Activated CD4-positive, alpha-beta memory T cell treated with anti-CD3 and anti-CD28 coated beads, Interleukin-2, amount 10 ng/mL, durations not matched to agents 7 days and 5 days (primary cell): ENCODE measurements at places on chromosomes 4 and X. TPM values are rescaled to one million over a fixed set of nuclear protein-coding genes. Genes with fewer than 3 reads are reported as not detected.

PCSK1N gene
- 1.6 TPM for total RNA-seq

CRLF2 gene
- 6.8 TPM for total RNA-seq

MTMR8 gene
- total RNA-seq, result 5.7 TPM

DNA sequence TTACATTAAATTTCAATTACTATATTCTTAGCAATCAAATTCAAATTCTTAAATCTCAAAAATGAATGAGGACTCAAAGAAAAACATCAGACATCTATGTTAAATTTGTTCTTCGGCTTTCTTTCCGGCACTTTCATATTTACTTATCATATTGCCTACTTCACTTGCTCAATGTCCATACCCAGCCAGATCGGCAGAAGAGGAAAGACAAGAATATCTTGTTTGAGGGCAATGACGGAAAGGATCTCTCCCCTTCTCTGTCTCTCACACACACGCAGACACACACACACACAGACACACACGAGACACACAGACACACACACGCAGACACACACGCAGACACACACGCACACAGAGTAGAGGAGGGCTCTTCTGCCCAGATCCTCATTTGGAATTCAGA lies 13.2 kb upstream of the IRF2 start:
- no peak for DNase-seq
- peaks cover 15% of the 10 kb centered on the region for H3K36me3 ChIP-seq
- no peak overlapping the region for H3K27ac ChIP-seq
- H3K4me1 ChIP-seq, result peaks cover 12% of the 10 kb centered on the region
- H3K4me3 ChIP-seq, result no peak overlapping the region

DNA sequence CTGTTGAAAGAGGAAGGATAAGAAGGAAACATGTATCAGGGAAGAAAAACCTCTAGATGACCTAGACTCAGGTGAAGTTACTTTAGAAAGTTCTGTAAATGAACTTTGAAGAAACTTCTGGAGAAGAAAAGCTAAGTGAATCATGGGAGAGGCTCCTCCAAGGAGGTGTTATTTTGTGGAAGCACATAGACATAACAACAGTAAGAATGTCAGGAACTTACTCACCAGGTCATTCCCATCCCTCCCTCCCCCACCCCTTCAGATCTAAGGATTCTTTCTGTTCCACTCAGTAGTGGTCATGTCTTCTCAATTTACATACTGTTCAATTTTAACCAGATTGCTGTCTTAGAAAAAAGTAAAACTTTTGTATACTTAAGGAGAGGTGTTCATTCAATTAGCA lies 310.5 kb upstream of the DDX53 start:
- no peaks in the 10 kb centered on the region for H3K4me1 ChIP-seq
- H3K27ac ChIP-seq, result no peak overlapping the region
- H3K4me3 ChIP-seq, result no peak overlapping the region
- H3K36me3 ChIP-seq, result no peaks in the 10 kb centered on the region

- peaks cover 9% of the 10 kb centered on the region for H3K27me3 ChIP-seq
- no peaks in the 10 kb centered on the region for H3K4me1 ChIP-seq
- H3K36me3 ChIP-seq, result no peaks in the 10 kb centered on the region
- no peak overlapping the region for H3K27ac ChIP-seq
- DNase-seq, result no peak
These were observed 6.4 kb downstream of the ACE2 start for GRCh38 chrX:15594371-15594770.

GRCh38 chrX:133374874-133375387 lies 40.4 kb downstream of the GPC4 start:
- H3K27ac ChIP-seq, result no peak overlapping the region
- H3K36me3 ChIP-seq, result no peaks in the 10 kb centered on the region
- DNase-seq, result no peak
